ENCODE measurements at places on chromosomes 6 and 20. TPM values are rescaled to one million over a fixed set of nuclear protein-coding genes. Genes with fewer than 3 reads are reported as not detected.
A peak's percentile ranks its signal among the peaks of the same experiment; 100 is the strongest.

Gene HCRTR2
- not detected for polyA plus RNA-seq

Gene SLC12A5
- polyA plus RNA-seq = not detected

Gene CRISP2
- polyA plus RNA-seq = not detected

Gene TREM2
- not detected for polyA plus RNA-seq

Gene MAS1L
- not detected for polyA plus RNA-seq

Gene PTPRK
- not detected for polyA plus RNA-seq

Gene C20orf141
- polyA plus RNA-seq = not detected

Gene TXLNB
- polyA plus RNA-seq = 0.08 TPM

Gene ENTPD6
- polyA plus RNA-seq = 22.6 TPM

Gene CSE1L
- polyA plus RNA-seq = 21.0 TPM

Gene TCF15
- not detected for polyA plus RNA-seq

Gene PROKR2
- not detected for polyA plus RNA-seq

Gene RNASET2
- polyA plus RNA-seq = 107 TPM

Gene CARMIL1
- not detected for polyA plus RNA-seq

Gene MYCT1
- not detected for polyA plus RNA-seq

Gene C6orf163
- polyA plus RNA-seq = 0.42 TPM

Gene GPLD1
- polyA plus RNA-seq = not detected

Gene HLA-DPB1
- 296 TPM for polyA plus RNA-seq

DNA sequence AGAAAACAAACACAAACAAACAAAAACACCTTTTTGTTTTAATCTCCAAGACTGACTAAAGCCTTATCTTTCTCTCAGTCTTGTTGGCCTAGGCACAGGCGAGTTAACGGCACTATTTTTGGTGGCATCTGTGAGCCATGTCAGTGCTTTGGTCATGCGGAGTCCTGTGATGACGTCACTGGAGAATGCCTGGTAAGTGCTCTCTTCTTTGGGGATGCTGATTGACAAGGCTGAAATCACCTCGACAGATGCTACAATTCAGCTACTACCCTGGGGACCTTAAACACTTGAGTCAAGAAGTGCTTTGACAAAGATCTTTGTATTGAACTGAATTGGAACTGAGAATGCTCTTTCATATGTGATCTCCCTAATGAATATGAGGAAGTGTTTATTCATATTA lies 384.1 kb downstream of the LAMA2 start:
- DNase-seq = no peak

GRCh38 chr6:46648869-46649492 lies 3.6 kb downstream of the CYP39A1 start:
- DNase-seq = no peak

GRCh38 chr6:134293659-134294161 lies 24.2 kb downstream of the SGK1 start:
- no peak for DNase-seq

DNA sequence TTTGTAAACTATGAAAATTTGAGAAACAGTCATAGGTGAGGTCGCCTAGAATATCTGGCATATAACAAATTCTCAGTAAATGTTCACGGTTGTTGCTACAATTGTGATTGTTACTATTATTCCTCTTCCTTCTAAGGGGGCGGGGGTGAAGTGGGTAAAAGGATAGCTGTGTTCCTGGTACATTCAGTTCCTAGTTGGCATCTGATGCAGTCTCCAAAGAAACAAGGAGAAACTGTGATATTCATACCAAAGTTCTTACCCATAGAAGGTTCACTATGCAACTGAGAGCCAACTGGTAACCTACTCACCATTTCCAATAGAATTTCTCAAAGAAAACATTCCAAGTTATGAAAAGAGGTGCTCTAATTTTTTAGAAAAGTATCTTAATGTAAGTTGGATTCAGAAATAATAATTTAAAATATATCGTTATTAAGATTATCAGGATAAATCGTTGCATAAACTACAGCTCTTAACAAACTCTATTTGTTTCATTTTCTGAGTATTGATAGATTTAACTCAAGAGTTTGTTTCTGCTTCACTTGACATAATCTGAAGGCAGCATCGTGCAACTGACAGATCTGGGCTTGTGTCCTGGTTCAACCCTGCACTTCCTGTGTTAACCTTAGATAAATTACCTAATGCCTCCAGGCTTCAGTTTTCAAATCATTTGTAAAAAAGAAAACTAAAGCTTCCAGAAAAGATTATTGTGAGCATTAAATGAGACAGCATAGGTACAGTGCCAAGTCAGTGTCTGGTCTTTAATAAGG lies 13.3 kb upstream of the MAP7 start:
- no peak for DNase-seq

DNA sequence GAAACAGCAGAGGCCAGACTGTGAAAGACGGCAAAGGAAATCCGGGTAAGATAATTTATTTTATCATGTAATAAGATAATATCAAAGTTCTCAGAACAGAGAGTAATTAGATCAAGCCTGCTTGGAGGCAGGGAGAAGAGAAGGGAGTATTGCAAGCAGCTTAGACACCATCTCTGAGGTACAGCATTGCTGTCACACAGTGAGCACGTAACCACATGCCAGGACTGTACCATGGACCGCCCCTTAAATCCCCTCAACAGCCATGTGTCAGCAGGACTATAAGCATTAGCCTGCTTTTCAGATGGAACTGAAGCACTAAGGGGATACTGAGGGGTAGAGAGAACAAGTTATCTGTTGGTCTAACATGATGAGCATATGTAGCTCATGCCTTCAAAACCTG lies 141.5 kb downstream of the C6orf118 start:
- DNase-seq = no peak

GRCh38 chr6:137763886-137764285 lies 103.2 kb upstream of the TNFAIP3 start:
- no peak for DNase-seq

DNA sequence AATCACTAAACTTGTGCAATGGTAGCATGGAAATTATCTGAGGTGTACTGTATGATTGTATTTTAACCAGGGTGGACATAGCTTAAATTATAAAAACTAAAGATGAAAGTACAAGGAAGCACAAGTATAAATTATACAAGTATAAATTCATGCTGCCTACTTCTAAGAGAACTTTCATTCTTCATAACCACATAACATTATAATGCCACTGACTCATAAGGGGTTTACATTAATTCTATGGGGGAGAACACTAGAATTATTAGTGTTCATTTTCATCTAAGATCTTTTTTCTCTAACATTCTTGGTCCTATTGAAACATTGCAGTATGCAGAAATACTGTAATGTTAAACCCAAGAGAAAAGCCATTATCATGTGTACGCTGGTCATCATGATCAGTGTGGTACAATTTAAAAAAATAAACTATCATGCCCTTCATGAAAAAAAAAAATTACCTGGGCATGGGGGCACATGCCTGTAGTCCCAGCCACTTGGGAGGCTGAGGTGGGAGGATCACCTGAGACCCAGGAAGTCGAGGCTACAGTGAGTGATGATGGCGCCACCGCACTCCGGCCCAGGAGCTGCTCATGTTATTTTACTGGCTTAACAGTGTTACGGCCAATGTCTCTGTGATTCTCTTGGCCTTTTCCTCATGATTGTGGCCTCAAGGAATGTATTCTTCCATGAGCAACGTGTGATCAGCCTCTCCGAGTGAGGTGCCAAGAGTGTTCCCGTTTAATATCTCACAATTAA lies 25.9 kb upstream of the AHCY start:
- no peak for DNase-seq

- DNase-seq = no peak
These were observed 425.3 kb downstream of the EPM2A start for GRCh38 chr6:145309842-145310535.

GRCh38 chr6:159939591-159940016 lies 29.3 kb upstream of the IGF2R start:
- DNase-seq = no peak

DNA sequence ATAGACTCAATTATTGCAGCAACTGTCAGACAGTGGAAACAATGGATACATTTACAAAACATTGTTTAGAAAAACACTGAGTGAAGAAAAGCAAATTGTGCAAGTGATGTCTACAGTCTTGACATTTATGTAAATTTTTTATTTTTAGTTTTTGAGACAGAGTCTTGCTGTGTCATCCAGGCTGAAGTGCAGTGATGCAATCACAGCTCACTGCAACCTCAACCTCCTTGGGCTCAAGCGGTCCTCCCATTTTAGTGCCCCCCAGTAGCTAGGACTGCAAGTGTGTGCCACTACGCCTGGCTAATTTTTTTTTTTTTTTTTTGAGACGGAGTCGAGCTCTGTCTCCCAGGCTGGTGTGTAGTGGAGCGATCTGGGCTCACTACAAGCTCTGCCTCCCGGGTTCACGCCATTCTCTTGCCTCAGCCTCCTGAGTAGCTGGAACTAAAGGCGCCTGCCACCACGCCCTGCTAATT lies 9.7 kb downstream of the CNBD2 start:
- no peak for DNase-seq

GRCh38 chr6:84141521-84141920 lies 85.9 kb downstream of the CEP162 start:
- DNase-seq = no peak

GRCh38 chr6:257774-258173 lies 34.5 kb upstream of the DUSP22 start:
- no peak for DNase-seq

DNA sequence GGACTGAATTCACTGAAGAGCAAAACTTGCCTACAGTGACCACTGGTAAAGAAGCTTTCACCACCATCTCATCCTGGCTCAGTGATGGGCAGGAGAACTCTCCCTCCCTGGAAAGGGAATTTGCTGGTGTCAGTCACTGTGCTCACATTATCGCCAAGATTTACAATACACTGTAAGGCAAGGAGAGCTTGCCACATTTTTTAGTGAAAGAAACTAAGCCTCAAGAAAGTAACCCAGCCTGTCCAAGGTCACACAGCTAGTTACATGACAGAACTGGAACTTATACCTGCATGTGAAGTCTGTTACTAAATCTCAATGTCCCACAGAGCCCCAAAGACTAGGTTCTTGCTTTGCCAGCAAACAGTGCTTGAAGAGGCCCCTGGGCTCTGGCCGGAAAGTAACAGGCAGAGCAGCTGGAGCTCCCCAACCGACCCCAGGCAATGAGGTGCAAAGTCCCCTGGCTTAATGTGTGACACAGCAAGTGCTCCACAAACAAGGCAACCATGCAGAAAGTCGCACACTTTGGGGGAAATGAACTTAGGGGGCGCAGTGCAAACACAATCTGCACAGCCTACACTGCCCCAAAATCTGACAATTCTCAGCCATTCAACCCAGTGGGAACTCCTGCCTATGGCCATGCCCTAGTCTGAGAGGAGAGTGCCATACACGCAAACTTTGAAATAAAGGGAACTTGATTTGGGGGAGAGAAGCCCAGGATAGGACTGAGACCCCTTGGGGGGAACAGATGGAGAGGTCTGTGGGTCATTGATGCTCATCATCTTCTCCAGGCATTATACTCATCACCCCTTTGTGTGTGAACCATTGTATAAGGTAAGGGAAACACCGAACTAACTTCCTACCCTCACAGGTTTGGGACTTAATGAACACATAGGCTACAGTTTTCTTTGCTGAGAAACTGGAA lies 1.9 kb downstream of the BCL2L1 start:
- peak; percentile 42 for DNase-seq

DNA sequence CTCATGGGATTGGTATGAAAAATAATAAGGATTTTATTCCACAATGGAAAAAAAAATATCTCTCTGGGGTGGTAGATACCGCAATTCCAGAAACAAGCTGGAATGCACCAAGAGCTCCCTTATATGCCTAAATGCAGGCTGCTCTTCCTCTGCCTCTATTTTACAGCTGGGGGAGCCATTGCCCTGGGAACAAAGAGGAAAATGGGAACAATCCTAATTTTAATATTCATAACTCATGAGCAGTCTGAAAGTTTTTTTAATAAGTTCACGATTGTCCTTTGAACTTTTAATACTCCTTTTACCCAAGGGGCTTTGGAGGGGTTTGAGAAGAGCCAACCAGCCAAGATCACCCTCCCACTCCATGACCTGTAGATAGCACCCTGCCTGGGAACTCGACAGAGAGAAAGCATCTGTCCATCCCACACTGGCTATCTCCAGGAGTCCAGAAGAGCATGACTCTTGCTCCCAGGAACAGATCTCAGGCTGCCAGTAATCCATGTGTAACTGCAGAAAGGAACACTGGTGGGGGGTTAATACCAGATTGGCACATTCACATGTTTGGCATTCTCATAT lies 74.7 kb downstream of the CD83 start:
- no peak for DNase-seq

GRCh38 chr6:116395647-116396046 lies 24.9 kb downstream of the DSE start:
- DNase-seq = no peak

- no peak for DNase-seq
These were observed 146.4 kb upstream of the ARID1B start for GRCh38 chr6:156630613-156631302.

GRCh38 chr6:123520217-123520616 lies 116.5 kb downstream of the TRDN start:
- no peak for DNase-seq

- peak; percentile 22 for DNase-seq
These were observed 2.0 kb downstream of the HLA-B start for GRCh38 chr6:31354864-31355582.

GRCh38 chr6:157099912-157100593 lies 223.3 kb downstream of the TMEM242 start:
- DNase-seq = peak; percentile 82

DNA sequence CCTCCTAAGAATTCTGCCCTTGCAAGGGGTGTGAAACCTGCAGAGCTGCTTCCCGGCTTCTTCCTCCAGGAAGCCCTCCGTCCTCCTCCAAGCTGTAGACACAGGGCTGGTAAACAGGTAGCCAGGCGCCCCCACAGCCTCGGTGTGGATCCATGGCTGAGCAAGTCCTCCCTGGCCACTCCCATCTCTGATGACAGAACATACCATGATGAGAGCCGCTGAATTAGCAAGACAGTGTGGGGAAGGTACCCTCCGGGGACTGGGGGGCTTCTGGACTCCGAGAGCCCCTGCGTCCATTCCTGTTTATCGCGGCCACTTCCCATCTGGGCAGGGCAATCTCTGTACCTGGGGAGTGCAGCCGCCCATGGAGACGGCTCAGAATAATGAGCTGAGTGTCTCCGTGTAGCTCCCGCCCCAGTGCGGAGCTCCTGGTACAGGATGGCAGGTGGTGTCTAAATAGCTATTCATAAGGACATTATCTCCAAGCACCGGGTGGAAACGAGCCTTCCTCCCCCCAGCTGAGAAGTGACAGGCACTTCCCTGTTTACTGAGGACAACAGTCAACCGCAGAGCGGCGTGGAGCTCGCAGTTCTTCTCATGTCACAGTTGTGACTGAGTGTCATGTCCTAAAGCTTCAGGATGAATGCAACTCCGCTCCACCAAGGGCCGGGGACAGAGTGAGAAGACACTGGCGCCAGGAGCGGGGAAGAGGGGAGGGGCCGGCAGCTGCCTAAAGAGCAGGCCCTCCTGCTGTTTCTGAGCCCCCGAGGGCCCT lies 22.7 kb upstream of the NTSR1 start:
- no peak for DNase-seq

GRCh38 chr6:143111443-143111842 lies 50.8 kb downstream of the AIG1 start:
- no peak for DNase-seq

GRCh38 chr6:20575704-20576451 lies 41.6 kb downstream of the CDKAL1 start:
- no peak for DNase-seq

DNA sequence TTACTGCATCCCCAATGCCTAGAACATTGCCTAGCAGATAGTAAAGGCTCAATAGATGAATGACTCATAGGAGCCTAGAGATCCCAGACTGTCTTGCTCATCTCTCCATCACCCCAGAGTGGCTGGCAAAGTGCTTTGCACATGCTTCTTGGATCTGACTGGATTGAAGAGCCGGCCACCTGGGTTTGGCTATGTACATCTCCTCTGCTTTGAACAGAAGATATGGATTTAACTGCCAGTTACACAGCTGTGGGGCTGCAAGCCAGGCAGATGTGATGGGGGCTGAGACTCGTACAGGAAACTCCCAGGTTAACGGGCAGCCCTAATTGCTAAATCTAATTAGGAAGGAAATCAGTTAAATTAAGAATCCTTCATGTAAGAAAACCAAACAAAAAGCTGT lies 28.6 kb downstream of the MYLIP start:
- DNase-seq = no peak

All from immature natural killer cell (primary cell).